ENCODE measurements at places on chromosomes 5 and 9.

DNA sequence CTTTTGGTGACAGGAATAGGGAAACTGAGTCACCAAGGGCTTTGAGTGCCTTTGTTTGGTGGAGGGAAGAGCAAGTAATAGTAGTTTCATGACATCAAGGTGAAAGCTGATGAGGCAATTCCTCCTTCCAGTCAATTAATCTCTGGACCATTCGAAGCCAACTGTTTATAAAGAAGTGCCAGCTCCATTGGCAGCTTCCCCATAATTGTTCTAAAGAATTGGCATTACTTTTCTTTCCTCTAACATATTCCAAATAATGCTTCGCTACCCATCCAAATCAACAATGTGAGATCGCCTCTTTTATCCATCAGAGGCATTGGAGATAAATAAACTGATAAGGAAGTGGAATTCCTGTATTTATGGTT is 132.4 kb downstream of the NPR3 start:
- H3K4me1 ChIP-seq = peaks cover 2% of the 10 kb centered on the region
- no peak overlapping the region for H3K4me3 ChIP-seq
- H3K27ac ChIP-seq = no peak overlapping the region
- H3K27me3 ChIP-seq = no peaks in the 10 kb centered on the region

DNA sequence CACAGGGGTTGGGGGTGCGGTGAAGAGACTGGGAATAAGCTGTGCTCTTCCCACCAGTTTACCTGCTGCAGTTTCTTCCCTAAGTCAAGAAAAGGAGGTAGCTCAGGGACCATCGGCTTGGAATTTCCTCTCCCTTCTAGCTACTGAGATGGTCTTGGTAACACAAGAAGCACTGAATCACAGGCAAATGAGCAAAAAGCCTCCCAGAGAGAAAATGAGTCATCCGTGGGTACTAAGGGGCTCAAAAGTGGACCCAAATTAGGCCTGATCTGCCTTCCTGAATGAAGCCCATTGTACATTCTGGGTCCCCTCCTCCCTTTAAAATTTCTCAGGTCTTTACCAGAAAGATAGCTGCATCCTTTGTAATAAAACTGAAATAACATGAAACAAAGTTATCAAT is 49.9 kb downstream of the PTPN3 start:
- DNase-seq = no peak
- peaks cover 28% of the 10 kb centered on the region for H3K4me1 ChIP-seq
- no peak overlapping the region for H3K27ac ChIP-seq
- no peaks in the 10 kb centered on the region for H3K36me3 ChIP-seq

GRCh38 chr9:87613265-87614111 is 112.4 kb upstream of the CTSL start:
- H3K4me3 ChIP-seq = no peak overlapping the region
- H3K27me3 ChIP-seq = no peaks in the 10 kb centered on the region
- peaks cover 2% of the 10 kb centered on the region for H3K36me3 ChIP-seq
- H3K27ac ChIP-seq = no peak overlapping the region
- H3K4me1 ChIP-seq = peaks cover 18% of the 10 kb centered on the region

GRCh38 chr9:129437626-129438323 is 183.1 kb downstream of the C9orf50 start:
- peaks cover 11% of the 10 kb centered on the region for H3K4me1 ChIP-seq
- peaks cover 34% of the 10 kb centered on the region for H3K27me3 ChIP-seq
- H3K4me3 ChIP-seq = peak overlapping the region; percentile 45
- H3K27ac ChIP-seq = no peak overlapping the region
- DNase-seq = no peak

- H3K27me3 ChIP-seq = peaks cover 94% of the 10 kb centered on the region
- no peaks in the 10 kb centered on the region for H3K36me3 ChIP-seq
- peak within 1 kb of the TSS; percentile 51 for H3K4me3 ChIP-seq
- no peak within 1 kb of the TSS for H3K27ac ChIP-seq
- peaks cover 26% of the 10 kb centered on the region for H3K4me1 ChIP-seq
These were observed at the start of gene LHX2 for GRCh38 chr9:124011460-124012301. Gene LHX2 (plus strand): TSS chr9:124011768. CDS start chr9:124012349, 581 bp downstream.

- H3K27ac ChIP-seq = no peak overlapping the region
- H3K4me3 ChIP-seq = no peak overlapping the region
- no peaks in the 10 kb centered on the region for H3K36me3 ChIP-seq
- no peaks in the 10 kb centered on the region for H3K27me3 ChIP-seq
- H3K4me1 ChIP-seq = peaks cover 18% of the 10 kb centered on the region
These were observed 15.0 kb downstream of the STK10 start for GRCh38 chr5:172172912-172173563.

GRCh38 chr5:133754575-133755169 is 142.3 kb upstream of the FSTL4 start:
- H3K27ac ChIP-seq = no peak overlapping the region
- H3K4me3 ChIP-seq = no peak overlapping the region
- H3K4me1 ChIP-seq = no peaks in the 10 kb centered on the region
- H3K27me3 ChIP-seq = no peaks in the 10 kb centered on the region
- H3K36me3 ChIP-seq = no peaks in the 10 kb centered on the region

- H3K27me3 ChIP-seq = peaks cover 3% of the 10 kb centered on the region
- H3K4me3 ChIP-seq = peak overlapping the region; percentile 78
- H3K27ac ChIP-seq = no peak overlapping the region
These were observed 158.8 kb downstream of the C9orf152 start for GRCh38 chr9:110048976-110049698.

DNA sequence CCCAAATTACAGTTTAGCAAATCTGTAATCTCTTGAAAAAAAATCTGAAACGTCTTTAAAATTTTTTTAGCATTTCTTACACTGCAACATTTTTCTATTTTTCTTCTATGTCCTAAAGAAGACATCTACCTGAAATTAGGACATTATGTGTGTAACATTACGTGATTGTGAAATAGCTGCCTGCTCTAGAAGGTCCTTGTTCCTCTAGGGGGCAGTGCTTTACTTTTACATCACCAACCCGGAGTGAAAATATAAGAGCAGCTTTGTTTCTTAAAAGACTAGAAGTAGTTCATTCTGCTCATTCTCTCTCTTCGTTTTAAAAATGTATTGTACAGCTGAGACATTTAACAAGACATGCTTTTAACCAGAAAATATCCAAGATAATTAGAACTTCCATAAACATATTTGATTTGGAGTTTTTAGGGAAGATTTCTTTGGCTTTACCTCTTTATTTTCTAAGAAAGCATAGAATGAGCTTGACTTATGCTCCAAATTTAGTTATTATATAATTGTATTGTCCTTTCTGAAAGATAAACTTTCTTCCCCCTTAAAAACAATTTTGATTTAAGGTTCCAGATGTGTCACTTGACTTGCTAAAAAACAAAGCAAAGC is 48.1 kb upstream of the RIOK2 start:
- no peak overlapping the region for H3K4me3 ChIP-seq
- no peak overlapping the region for H3K27ac ChIP-seq

DNA sequence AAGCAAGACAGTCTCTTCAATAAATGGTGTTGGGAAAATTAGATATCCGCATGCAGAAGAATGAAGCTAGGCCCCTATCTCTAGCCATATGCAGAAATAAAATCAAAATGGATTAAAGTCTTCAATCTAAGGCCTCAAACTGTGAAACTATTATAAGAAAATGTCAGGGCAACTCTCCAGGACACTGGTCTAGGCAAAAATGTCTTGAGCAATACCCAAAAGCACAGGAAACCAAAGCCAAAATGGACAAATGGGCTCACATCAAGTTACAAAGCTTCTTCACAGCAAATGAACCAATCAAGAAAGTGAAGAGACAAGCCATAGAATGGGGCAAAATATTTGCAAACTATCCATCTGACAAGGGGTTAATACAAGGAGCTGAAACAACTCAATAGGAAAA is 338.8 kb downstream of the NNT start:
- H3K27ac ChIP-seq = no peak overlapping the region
- no peak for DNase-seq
- no peaks in the 10 kb centered on the region for H3K4me1 ChIP-seq
- H3K36me3 ChIP-seq = no peaks in the 10 kb centered on the region

GRCh38 chr5:52777186-52777585 is 10.5 kb upstream of the ITGA1 start:
- H3K4me1 ChIP-seq = no peaks in the 10 kb centered on the region
- no peaks in the 10 kb centered on the region for H3K27me3 ChIP-seq
- H3K36me3 ChIP-seq = no peaks in the 10 kb centered on the region
- H3K27ac ChIP-seq = no peak overlapping the region
- no peak for DNase-seq

GRCh38 chr9:8207596-8207995 is 408.0 kb upstream of the DMAC1 start:
- H3K27ac ChIP-seq = no peak overlapping the region
- no peak for DNase-seq
- H3K4me3 ChIP-seq = no peak overlapping the region
- no peaks in the 10 kb centered on the region for H3K27me3 ChIP-seq
- H3K36me3 ChIP-seq = no peaks in the 10 kb centered on the region

DNA sequence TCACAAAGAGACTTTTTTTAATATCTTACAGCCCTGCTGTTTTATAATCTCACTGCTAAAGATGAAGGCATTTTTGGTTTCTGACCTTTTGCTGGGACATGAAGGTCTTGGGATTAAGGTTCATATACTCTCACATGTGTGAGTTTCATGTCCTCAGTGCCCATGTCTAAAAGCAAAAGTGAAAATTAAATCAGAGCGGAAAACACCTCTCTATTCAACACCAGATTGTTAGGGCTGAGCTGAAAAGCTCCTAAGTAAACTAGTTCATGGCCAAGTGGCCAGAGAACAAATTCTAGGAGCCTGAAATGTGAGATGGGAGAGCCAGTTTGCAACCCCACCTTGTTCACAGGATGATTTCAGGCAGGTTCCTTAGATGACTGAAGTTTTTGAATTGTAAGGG is 110.9 kb downstream of the GRIA1 start:
- no peaks in the 10 kb centered on the region for H3K36me3 ChIP-seq
- DNase-seq = no peak
- H3K27me3 ChIP-seq = no peaks in the 10 kb centered on the region
- H3K4me3 ChIP-seq = no peak overlapping the region

DNA sequence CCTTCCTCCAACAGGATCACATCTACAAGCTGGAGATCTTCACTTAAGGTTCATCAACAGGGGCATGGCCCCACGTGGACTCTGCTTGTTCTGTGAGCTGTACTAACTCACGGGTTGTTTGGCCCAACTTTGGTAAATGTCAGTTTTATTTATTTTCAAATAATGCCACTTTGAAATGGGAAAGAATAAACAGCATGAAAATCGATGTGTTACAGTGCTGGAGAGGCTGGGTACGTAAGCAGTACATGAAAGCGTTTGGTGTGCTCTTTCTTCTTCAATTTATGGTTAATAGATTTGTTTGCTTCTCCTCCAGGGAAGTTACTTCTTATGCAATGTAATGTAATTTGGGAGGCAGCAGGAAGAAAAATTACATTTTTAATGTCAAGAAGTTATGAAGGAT is 389.9 kb upstream of the DAP start:
- no peak overlapping the region for H3K4me3 ChIP-seq
- H3K27ac ChIP-seq = no peak overlapping the region
- H3K27me3 ChIP-seq = no peaks in the 10 kb centered on the region
- H3K4me1 ChIP-seq = no peaks in the 10 kb centered on the region
- DNase-seq = no peak

- no peaks in the 10 kb centered on the region for H3K27me3 ChIP-seq
- no peaks in the 10 kb centered on the region for H3K36me3 ChIP-seq
- no peak overlapping the region for H3K4me3 ChIP-seq
- no peak overlapping the region for H3K27ac ChIP-seq
- H3K4me1 ChIP-seq = no peaks in the 10 kb centered on the region
These were observed 32.3 kb upstream of the TENT4A start for GRCh38 chr5:6680922-6681321.

DNA sequence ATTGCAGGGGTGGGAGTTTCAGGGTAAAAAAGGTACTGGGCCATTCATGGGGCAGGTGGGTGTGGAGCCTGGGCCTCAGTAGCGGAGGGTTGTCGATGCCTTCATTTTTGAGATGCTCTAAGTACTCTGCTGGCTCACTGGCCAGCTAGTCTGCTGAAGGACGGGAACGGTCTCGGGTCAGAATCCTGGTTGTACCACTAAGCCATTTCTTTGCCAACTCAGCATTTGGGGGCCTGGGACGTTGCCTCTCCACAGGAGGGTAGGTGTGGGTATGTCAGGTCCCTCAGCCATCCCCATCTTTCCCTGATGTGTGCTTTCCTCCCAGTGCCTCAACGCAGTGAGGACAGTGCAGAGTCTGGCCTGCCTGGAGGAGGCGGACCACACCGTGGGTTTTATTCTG is 25.1 kb downstream of the SH3GLB2 start:
- no peak overlapping the region for H3K4me3 ChIP-seq
- no peak overlapping the region for H3K27ac ChIP-seq
- peaks cover 77% of the 10 kb centered on the region for H3K36me3 ChIP-seq

GRCh38 chr9:35700031-35700430 is 10.3 kb upstream of the TPM2 start:
- no peak for DNase-seq
- peaks cover 84% of the 10 kb centered on the region for H3K36me3 ChIP-seq
- no peak overlapping the region for H3K27ac ChIP-seq
- no peaks in the 10 kb centered on the region for H3K4me1 ChIP-seq

DNA sequence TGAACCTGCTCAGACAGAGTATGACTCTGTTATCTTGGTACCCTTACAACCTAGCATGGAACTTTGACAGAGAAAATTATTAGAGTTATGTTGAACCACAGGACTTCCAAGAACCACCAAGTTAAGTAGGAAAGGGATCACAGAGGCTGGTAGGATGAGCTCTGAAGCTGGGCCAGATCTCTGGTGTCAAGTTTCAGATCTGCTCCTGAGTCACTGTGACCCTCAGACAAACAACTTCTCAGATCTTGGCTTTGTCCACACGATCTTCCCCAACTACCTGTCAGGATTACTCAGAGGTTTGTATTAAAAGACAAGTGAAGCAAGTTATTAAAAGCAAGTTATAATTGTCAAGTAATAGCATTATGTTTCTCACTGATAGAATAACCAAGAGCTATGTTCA is 189.0 kb downstream of the SEC61B start:
- H3K27ac ChIP-seq = peak overlapping the region; percentile 22
- no peak for DNase-seq
- peaks cover 7% of the 10 kb centered on the region for H3K4me1 ChIP-seq
- no peak overlapping the region for H3K4me3 ChIP-seq
- H3K27me3 ChIP-seq = no peaks in the 10 kb centered on the region

DNA sequence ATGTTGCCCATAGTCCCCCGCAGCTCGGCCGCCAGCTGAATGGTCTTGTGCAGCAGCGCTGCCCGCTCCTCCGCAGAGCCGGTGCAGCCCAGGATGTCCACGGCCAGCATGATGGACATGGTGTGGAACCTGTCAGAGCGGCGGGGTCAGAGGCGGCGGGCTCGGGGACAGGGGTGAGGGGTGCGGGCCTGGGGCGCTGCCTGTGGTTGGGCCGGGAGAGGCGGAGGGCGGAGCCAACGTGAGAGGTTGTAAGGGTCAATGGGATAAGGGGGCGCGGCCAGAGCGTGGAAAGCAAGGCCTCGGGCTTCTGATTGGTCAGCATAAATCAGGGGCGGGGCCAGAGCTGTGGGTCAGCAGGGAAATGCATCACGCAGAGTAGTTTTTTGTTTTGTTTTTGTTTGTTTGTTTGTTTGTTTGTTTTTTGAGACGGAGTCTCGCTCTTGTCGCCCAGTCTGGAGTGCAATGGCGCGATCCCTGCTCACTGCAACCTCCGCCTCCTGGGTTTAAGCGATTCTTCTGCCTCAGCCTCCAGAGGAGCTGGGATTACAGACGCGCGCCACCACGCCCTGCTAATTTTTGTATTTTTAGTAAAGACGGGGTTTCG is 6.8 kb upstream of the TOR2A start:
- DNase-seq = peak; percentile 89
- H3K27ac ChIP-seq = no peak overlapping the region
- H3K4me3 ChIP-seq = no peak overlapping the region
- H3K4me1 ChIP-seq = peaks cover 11% of the 10 kb centered on the region
- H3K36me3 ChIP-seq = no peaks in the 10 kb centered on the region

GRCh38 chr9:136292591-136293448 is 11.1 kb downstream of the CCDC187 start:
- no peaks in the 10 kb centered on the region for H3K36me3 ChIP-seq
- H3K4me3 ChIP-seq = peak overlapping the region; percentile 35
- no peaks in the 10 kb centered on the region for H3K27me3 ChIP-seq
- H3K27ac ChIP-seq = no peak overlapping the region

All from trophoblast cell (in vitro differentiated cells and primary cell).